ENCODE measurements at places on chromosomes 2 and 18.

GRCh38 chr18:77157312-77157711 is 24.7 kb upstream of the MBP start:
- DNase-seq: no peak

DNA sequence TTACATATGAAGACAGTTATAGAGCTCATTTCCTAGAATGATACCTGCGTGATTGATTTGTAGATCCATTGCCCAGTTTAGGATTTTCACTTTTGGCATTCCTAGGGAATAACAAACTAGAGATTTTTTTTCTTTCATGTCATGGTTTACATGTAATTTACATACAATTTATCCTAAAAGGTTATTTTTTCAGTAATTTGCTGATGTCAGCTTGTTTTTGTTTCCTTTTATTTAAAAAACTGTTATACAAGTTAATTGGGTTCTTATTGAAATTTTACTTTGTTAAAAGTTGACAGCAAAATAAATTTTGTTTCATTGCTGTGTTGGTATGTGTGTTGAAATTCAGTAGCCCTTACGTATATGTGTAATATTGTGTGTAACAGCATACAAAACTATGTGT is 23.4 kb downstream of the MTX2 start:
- DNase-seq: no peak

DNA sequence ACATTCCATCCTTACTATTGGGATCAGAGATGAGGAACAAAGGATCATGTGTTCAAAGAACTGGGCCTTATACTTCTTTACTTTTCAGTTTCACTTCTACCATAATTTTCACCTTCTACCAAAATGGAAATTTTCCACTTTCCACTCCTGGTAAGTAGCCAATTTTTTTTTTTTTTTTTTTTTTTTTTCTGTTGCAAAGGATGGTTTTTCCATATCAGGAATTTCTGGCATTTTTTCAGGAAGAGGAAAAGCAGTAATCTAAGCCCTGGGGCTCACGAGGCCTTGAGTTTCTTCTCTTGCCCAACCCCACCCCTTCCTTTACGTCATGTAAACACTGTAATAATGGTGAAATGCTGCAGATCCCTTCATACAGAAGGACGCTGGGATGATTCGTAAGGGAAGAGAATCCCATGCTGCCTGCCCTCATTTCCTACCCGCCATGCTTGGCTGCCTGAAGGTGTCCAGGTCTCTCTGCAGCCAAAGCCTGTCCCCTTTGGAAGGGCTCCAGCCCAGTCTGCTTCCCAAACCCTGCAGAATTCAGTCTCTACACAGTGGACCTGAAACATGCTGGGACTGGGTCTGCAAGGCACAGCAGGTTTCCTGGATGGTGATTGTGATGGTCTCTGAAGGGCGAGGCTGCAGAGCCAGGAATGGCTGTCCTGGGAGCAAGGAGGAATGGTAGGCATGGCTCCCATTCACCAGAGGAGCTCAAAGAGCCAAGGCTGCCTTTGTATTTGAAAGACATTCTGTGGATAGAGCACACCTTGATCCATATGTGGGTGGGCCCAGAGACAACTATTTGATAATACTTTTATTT is 57.0 kb downstream of the EFR3B start:
- no peak for DNase-seq

DNA sequence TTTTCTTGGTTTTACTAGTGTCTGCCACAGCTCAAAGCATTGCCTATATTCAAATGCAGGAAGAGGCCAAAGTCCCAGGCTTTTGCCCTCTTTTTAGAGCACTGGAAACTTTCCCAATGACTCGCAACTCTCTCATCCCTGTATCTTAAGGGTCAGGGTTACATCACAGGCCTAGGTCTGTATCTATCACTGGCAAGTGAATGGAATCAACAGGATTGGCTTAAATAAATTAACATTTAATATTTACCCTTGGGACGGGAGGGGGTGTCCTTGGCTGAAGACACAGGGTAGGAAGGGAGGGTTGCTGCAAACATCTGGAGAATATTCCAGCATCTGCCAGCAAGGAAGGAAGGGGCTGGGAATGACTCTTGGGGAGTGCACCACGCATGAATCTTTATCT is 242.6 kb downstream of the SLC4A3 start:
- DNase-seq: no peak

DNA sequence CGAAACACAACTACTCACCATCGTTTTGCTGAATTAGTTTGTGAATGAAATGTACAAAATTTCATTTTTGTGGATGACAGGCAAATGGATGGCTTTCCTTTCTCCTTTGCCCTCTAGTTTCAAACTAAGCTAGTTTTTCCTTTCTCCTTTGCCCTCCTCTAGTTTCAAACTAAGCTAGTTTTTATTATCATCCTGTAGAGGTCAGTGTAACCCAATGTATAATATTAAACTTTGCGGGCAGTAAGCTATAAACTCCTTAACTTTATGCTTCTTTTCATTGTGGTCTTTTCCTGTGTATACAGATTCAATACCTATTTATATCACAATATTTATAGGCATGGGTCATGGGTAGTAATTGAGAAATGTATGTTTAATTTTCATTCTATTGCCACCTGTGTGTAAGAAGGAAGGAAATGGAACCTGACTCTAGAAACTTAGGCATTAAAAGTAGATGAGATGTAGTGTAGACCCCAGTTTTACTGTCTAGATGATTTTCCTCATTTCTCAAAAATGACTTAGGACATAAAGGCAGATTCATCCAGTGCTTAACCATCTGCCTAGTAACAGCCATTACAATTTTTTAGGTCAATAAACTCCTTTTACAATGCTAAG is 58.1 kb downstream of the MAP3K19 start:
- DNase-seq: no peak

DNA sequence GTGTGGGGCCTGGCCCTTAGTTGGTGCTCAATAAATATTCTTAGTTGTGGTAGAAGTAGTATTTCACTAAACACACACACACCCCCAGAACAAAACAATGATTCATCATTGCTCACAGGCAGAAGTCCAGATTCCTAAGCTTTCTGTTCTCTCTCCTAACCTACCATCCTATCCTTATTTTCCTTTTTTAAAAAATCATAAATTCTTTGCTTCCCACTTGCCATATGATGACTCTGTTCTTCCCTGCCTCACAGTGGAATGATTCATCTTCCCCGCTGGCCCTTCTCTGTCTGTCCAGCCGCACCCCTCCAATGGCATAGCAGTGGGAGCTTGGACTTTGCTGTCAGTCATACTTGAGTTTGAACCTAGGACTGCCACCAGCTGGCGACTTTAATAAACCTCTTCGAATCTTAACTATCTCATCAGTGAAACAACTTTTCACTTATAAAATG is 5.2 kb downstream of the EML6 start:
- no peak for DNase-seq

- no peak for DNase-seq
Observed at GRCh38 chr2:108949316-108950239, 39.4 kb downstream of the EDAR start.

- DNase-seq: no peak
Observed at GRCh38 chr2:71419976-71420375, 33.4 kb upstream of the DYSF start.

DNA sequence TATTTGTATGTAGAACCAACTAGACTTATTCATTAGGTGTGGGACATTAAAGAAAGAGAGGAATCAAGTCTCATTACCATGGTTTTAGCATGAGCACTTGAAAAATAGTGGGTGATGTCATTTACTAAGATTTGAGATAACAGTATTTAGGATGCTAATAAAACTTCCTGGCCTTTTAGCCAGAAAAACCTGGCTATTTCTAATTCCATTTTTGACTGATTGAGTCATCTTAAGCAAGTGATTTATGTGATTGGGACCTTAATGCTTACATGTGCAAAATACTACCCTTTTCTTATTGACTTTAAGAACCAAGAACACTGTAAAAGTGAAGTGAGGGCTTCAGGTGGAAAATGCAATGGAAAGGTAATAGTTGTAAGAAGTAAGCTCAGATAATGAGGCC is 196.8 kb upstream of the SESTD1 start:
- no peak for DNase-seq

GRCh38 chr2:27638037-27638637 is 9.3 kb downstream of the GPN1 start:
- no peak for DNase-seq

DNA sequence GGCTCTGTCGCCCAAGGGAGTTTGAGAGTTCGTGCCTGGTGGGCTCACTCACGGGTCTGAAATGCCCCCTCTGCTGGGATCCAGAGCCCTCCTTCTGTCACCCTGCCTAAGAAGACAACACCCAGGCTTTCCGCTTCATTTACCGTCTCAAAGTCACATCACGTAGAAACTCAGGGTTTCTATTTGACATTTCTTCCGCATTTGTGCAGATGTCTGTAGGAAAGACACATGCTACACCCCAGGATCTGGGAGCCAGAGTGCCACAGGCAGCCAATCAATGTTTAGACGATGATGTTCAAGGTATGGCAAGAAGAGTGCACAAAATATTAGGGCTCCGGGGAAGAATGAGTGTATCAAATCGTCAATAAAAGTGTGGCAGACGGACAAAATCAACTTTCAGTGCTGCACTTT is 24.4 kb upstream of the ACKR3 start:
- no peak for DNase-seq

DNA sequence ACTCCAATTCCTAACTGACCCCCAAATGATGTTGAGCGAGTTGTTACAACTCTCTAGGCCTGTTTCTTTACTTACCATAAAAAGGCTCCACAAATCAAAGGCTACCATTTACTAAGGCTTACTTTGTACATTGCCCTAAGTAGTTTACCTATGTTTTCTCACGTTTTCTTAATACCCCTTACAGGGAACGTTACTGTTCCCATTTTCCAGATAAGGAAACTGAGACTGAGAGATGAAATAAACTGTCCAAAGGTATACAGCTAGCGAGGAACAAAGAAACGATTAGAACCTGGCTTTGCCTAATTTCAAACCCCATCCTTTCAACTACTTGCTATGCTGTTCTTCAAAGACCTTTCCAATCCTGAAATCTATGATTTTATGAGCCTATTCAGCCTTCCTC is 74.8 kb upstream of the SPTBN1 start:
- DNase-seq: no peak

DNA sequence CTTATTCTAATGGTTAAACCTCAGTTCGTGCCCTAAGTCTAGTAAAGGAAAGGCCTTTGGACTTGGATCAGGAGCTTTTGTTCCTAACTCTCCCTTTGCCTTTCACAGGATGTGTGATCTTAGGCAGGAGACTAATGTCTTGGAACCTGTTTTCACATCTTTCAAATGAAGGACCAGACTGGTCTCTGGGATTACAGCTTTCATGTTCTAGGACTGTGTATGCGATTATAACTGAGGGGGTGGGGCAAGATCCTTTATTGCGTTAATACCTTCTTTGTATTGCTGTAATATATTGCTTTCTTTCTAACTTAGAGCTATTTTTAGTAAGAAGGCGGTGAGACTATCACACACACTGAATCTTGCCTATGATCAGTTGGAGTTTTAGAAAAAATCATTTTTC is 368.1 kb downstream of the RPRM start:
- DNase-seq: no peak

DNA sequence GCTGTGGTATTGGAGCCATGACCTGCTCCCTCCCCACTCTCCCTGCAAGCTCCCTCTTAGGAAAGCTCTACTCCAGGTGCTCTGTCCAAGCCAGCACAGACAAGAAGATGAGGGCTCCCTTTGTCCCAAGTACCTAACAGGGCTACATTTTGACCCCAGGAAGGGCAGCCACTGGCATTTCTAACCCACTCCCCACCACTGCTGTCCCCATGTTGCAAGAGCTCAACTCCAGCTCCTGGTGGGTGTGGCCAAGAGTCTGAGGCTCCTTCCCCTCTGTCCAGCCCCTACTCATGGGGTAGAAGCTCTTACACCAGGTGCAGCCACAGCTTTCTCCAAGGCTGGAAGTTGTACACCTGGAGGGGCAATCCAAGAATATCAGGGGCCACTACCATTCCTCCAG is 127.0 kb upstream of the NPAS2 start:
- DNase-seq: no peak

- no peak for DNase-seq
Observed at GRCh38 chr18:5961828-5962150, 66.5 kb upstream of the TMEM200C start.
